ENCODE measurements at places on chromosomes 1 and 21.
A peak's percentile ranks its signal among the peaks of the same experiment; 100 is the strongest.

DNA sequence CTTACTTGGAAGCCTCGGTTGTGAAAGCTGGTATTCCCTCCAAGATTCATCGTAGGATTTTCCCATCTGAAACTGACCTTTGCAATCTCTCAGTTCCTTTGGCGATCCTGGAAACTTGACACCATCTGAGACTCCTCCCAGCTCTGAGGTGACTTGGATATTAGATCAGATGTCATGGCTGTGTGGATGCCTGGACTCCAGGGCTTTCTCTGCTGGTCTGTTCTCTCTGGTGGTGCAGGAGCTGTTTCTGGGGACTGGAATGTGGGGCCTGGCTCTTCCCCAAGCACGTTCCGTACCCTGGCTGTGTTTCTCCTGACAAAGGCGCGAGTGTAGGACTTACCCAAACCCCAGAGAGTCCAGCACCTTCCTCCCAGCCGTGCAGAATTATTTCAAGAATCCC lies 252.2 kb downstream of the RPS6KC1 start:
- peak; percentile 32 for DNase-seq

DNA sequence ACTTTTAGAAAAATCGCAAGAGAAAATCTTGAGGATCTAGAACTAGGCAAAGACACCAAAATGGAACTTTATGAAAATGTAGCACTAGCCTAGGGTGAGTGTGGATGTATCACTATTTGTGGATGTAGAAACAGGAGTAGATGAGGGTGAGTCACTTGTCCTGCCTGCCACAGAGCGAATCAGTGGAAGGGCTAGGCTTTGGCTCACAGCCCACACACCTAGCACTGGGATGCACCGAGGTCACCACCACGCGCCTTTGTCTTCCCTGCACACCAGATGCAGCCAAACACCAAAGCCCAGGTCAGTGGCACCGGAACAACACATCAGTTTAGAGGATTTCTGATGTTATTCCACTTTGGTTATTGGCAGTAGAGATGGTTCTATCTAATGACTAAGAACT lies 38.2 kb downstream of the PKNOX1 start:
- no peak for DNase-seq

DNA sequence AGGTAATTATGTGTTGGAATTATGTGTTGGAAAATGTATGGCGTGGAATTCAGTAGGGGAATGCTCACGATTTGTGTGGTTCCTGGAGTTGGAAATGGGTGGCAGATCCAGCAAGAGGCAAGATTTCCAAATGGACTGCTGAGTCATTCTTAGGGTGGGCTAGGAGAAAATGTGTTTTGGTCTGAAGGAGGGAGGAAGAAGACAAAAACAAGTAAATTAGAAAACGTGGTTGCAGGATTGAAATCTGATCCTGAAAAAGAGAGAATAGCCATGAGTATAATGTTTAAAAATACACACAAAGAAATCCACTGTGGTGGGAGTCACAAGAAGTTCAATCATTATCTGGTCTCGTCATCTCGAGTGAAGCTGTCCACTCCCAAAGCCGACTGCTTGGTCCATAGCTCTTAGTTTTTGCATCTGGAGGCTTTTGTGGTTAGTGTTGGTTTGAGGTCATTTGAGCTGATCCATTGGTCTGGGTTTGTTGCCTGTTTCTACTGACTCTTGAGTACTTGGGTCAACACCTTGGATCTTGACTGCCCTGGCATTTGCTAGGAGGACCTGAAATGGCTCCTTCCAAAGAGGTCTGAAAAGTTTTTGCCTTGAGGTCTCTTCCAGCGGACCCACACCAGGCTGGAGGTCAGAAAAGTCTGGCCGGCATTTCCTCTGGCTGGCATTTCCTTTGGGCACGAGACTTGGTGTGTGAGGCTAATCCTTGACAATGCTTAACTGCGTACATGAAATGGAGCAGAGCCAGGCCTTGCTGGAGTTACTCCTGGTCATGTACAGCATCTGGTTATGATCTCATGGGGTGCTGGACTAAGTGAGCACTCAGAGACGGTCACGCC lies 9.2 kb downstream of the MX2 start:
- DNase-seq = no peak

DNA sequence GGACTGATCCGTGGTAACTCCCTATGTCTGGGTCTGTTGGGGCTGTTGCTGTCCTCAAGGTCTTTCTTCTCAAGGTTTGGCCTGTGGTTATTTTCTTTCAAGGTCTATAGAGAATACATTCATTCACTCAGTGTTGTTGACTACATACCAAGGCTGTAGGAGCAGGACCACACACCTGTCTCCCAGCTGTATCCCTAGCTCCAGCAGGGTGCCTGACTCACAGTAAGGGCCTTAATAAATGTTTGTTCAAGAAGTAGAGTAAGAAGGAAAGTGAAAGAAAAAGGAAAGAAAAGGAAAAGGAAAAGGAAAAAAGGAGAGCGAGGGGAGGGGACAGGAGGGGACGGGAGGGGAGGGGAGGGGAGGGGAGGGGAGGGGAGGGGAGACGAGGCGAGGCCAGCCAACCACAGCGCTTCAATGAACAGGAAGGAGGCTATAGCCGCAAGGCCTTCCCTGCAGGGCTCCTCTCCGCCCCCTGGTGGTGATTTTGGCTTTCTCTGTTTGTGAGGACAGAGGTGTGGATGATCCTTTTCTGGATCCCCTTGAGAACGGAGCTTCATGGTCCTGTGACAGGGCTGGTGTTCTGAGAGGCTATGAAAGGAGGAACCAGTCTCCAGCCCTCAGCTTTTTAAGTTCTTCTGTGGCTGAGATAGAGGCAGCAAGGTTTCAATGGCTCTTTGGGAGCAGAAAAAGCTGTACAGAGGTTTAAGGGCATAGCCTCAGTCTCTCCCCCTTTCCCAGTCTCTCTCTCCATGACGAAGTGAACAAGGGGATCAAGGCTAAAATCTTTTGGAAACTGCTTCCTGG lies 30.6 kb upstream of the LCE5A start:
- no peak for DNase-seq

DNA sequence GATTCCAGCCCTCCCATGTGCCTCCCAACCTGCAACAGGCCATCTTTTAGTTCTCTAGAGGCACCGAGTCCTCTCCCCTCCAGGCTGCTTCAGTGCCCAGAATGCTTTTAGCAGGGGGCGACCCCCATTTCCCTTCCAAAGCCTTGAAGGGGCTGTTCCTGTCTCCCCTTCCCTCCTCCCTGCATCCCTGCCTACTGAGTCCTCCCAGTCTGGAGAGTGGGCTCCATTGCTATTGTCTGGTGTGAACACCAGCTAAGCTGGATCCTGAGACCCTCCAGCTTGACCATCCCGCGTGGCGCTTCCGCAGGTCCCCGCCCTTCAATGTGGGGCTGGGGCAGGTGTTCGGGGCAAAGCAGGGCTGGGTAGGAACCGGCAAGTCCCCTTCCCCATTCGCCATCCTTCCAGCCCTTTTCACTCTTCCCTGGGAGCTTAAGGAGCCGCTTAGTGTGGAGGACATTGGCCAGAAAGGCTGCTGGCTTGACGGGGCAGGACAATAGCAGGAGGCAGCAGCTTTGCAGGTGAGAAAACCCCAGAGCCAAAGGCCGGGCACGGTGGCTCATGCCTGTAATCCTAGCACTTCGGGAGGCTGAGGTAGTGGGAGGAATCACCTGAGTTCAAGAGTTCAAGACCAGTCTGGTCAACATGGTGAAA lies 32.2 kb downstream of the PADI6 start:
- no peak for DNase-seq

DNA sequence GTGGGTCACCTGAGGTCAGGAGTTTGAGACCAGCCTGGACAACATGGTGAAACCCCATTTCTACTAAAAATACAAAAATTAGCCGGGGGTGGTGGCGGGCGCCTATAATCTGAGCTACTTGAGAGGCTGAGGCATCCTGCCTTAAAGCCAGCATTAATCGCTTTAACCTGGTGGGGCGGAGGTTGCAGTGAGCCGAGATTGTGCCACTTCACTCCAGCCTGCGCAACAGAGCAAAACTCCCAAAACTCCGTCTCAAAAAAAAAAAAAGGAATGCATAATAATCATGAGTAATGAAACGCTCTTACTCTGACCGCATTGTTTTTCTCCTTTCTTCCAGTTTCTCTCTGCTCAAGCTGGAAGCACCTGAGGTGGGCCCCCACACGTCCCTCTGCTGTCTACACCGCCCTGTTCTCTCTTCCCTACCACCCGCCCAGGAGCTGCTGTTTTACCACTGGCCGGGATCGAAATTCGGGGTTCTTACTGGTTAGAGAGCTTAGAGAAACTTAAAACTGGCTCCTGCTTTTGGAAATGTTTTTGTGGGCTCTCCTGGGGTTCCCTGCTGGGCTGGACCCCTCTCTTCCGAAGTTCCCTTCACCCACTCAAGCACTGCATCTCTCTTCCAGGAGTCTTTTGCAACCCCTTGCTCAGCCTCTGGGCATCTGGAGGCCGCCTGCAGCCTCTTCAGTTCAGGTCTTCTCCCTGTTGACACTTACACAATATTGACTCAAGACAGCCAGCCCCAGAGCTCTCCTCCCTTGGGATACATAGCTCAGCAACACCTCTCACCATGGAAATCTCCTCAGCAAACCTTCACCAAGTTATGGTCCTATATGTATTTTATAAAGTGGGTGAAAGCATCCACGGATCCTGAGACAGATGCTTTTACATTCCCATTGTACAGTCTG lies 62.5 kb downstream of the FAM163A start:
- DNase-seq = no peak

DNA sequence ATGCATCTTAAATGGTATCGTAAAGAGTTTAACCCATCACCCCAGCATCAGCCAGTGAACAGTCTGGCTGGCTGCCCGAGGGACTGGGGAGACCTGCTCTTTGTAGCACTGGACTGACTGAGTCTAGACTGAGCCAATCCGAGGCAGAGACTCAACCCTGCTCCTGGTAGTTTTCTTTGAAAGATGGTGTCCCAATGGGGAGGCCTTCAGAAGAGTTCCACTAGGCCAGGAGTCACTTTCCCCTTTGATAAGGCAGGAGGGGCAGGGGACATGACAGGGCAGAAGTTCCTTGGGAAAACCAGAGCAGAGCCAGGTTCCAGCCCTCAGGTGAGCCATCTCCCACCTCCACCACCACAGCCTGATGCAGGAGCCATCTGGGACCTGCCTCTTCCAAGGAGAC lies 203.5 kb downstream of the CAMTA1 start:
- DNase-seq = no peak

DNA sequence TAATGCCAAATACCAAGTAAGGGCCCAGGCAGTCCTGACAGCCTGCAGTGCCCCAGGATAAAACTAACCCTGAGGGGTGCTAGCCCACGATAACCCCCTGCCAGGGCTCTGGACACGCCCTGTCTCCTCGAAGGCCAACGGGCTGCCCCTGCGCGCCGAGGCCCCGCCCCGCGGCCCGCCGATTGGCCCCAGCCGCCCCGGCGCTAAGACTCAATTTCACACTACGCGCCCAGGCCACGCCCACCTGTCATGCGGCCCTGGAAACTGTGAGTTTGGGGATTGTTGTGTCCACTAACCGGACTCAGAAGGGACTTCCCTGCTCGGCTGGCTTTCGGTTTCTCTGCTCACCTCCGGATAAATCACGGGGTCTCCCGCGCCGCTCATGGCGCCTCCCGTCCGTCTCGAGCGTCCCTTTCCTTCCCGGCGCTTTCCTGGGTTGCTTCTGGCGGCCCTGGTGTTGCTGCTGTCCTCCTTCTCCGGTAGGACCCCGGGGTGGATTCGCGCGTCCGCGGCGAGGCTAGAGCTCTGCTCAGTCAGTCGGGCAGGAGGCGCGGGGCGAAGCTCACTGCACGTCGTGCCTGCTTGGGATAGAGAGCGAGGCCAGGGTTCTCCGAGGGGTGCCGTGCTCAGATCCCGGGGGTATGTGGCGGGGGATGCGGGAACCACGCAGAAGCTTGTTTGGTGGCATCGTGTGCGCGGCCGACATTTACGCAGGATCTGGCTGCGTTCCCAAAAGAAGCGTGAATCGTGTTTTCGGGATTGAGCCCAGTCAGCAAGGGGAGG lies at the start of gene CR1L:
CR1L (plus strand) TSS at position 282 of the 783 bp plus-strand sequence; CDS start at position 383, 101 bp downstream.
- DNase-seq = no peak

DNA sequence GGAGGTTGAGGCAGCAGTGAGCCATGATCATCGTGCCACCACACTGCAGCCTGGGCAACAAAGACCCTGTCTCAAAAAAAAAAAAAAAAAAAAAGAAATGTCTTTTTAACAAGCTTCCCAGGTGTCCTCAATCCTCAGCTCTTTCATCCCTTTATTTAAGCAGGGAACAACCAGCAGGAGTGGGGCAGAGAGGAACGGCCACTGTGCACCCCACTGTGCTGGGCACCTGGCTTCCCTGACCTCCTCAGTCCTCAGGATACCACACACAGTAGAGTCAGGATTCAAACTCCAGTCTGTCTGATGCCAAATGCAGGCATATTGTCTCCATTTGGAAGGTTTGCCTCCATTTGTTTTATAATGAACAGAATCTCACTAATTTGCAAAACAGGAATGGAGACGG lies 19.8 kb upstream of the PTAFR start:
- no peak for DNase-seq

DNA sequence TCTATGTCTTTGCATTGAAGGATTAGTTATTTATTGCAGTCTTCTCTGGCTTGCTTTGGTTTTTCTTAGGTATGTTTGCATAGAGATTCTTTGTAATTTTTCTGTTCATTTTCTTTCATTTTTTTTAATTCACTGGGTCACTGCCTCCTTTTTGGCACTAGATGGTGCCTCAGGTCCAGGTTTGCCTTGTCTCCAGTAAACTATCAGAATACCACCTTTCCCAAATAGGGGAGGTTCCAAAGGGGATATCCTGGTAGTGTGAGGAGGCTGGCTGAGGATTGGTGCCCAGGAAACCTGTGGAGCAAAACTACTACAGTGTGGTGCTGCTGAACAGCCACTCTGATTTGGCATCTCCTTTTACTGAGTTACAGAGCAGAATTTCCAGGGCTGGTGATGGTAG lies 257.1 kb downstream of the KCTD3 start:
- no peak for DNase-seq

DNA sequence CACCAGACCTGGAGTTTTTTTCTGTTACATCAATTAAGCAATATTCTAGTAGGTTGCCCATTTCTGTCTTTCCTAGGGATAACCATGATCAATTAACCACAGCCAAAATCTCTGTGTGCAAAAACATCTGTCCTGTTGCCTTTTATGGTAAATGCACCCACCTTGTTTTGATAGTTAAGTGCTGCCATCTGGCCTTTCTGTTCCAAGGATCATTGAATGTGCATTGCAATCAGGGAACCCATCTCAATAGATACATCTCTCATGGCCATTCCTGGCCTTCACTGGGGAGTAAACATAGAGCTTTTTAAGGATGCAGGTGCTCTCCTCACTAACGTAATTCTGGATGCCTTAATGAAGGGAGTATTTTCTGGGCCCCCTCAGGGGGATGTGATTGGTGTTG lies 111.8 kb upstream of the KIAA1614 start:
- no peak for DNase-seq
